ENCODE measurements at places on chromosomes 1 and 21.

DNA sequence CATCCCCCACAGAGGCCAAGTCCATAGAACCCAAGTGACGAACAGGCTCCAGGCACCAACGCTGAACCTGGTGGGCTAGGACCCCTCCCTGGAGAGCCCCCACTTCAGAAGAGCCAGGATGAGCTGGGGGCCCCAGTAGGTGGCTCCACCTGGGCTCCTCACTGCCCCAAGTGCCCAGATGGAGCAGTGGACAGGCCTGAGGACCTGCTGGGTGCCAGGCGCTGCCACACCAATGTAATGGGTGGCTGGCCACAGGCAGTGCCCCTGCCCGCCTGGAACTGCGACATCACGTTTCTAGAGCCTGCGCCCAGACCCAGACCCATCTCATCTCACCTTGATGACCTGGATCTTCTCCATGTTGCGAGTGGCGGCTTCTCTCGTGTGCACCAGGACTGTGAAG is 5.6 kb downstream of the MAD2L2 start:
- H3K27me3 ChIP-seq, result no peaks in the 10 kb centered on the region
- peaks cover 9% of the 10 kb centered on the region for H3K36me3 ChIP-seq
- no peak for DNase-seq
- peaks cover 2% of the 10 kb centered on the region for H3K4me1 ChIP-seq
- no peak overlapping the region for H3K27ac ChIP-seq
- H3K4me3 ChIP-seq, result no peak overlapping the region

DNA sequence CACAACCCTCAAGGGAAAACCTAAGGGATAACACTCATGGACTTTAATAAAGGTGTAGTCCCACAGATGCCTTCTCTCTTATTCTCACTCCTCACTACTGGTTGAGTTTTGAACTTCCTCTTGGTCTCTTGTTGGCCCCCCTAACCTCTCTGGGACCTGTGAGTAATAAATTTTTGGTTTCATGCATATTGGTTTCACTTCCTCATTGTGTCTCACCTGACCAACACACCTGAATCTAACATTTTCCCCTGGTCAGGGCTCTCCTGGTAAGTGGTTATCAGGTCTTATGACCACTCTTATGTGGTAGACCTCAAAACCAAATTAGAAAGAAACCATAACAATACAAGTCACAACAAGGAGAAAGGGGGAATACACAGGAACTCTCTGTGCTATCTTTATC is 60.5 kb upstream of the PRMT6 start:
- no peak for DNase-seq
- no peak overlapping the region for H3K27ac ChIP-seq
- no peaks in the 10 kb centered on the region for H3K36me3 ChIP-seq
- no peak overlapping the region for H3K4me3 ChIP-seq

DNA sequence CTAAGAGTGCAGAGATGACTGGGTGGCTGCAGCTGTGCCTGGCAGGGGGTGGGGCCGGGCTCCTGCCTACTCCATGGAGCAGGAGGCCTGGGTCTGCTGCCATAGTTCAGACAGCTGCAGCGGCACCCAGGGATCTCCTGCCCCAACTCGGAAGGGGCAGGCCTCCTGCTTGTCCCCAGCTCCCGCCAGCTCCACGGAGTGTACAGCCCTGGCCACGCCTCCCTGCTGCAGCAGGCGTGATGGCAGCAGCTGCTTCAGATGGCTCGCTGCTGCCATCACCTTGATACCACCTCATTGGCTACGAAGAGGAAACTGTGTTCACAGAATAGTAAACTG is 35.9 kb downstream of the ACTL8 start:
- DNase-seq, result no peak
- H3K27me3 ChIP-seq, result no peaks in the 10 kb centered on the region
- H3K4me1 ChIP-seq, result no peaks in the 10 kb centered on the region
- H3K27ac ChIP-seq, result no peak overlapping the region
- no peaks in the 10 kb centered on the region for H3K36me3 ChIP-seq
- H3K4me3 ChIP-seq, result no peak overlapping the region

DNA sequence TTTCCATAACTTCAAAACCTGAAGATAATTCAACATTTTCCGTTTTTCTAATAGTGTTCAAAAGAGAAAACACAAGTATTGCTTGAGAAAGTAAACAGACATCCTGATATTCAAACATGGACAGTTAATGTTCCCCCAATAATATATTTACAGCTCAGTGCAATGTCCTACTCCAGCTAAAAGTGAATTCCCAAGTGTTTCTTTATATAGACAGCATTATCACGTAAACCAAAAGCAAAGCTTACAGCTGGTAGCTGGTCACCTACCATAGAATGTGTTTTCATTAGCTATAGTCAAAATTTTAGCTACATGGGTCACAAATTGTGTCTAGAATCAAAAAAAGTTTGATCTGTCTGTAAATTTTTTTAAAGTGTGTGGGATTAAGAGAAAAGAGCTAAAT is 34.9 kb downstream of the WLS start:
- H3K36me3 ChIP-seq, result no peaks in the 10 kb centered on the region
- peaks cover 51% of the 10 kb centered on the region for H3K4me1 ChIP-seq
- no peak overlapping the region for H3K4me3 ChIP-seq
- DNase-seq, result no peak
- H3K27me3 ChIP-seq, result no peaks in the 10 kb centered on the region

DNA sequence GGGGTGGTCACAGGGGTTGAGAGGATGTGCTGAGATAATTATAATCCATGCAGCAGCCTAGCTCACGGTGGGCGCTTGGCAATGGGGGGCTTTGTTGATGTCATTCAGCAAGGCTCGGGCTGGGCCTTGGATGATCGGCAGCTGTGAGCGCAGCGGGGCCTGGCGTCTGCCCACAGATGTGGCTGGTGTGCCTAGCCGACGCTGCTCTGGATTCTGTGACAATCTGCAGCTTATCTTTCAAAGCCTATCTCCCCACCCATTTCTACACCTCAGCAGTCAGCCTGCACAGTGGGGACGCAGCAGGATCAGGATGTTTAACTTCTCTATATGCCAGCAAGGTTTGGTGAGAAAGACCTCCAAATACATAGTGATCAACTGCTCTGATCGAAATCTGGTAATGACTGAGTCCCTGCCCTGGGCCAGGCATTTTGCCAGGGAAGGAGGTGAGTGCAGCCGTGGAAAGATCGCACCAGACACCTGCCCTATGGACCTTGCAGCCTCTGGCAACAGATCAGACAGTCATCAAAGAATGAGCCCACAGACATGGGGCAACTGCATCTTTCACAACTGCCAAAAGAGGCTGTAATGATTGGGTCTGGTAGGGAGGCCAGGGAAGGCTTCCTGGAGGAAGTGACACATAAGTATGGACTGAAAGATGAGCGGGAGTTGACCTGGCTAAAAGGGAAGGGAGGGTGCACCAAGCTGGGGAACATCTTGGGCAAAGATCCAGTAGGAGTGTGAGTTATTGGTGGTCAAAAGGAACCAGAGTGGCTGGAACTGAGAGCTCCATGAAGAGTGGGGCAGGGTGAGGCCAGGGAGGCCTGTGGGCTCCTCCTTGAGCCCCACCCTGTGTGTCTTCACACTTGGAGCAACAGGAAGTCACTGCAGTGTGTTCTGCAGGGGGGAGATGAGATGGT is 35.3 kb downstream of the EPHB2 start:
- peak overlapping the region; percentile 80 for H3K27ac ChIP-seq
- no peaks in the 10 kb centered on the region for H3K36me3 ChIP-seq
- H3K4me3 ChIP-seq, result no peak overlapping the region
- no peaks in the 10 kb centered on the region for H3K27me3 ChIP-seq
- DNase-seq, result peak; percentile 69

DNA sequence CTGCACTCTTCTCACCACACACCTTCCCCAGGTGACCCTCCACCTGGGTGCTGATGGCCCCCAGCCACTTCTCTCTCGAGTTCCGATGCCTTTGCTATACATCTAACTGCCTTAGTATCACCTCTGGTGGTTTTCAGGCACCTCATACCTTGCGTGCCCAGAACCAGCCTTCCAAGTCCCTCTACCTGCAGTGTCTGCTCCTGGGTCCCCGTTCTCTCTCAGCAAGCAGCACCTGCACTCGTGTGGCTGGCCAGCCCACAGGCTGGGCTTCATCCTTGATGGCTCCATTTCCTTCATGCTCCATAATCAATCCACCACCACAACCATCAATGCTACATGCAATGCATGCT is 49.2 kb upstream of the EDN2 start:
- H3K4me3 ChIP-seq, result no peak overlapping the region
- H3K27ac ChIP-seq, result no peak overlapping the region
- H3K4me1 ChIP-seq, result peaks cover 5% of the 10 kb centered on the region
- DNase-seq, result no peak
- no peaks in the 10 kb centered on the region for H3K36me3 ChIP-seq

- H3K27me3 ChIP-seq, result no peaks in the 10 kb centered on the region
- no peak for DNase-seq
- H3K4me1 ChIP-seq, result no peaks in the 10 kb centered on the region
- H3K27ac ChIP-seq, result no peak overlapping the region
- H3K4me3 ChIP-seq, result no peak overlapping the region
Measured at GRCh38 chr1:232579958-232580941, 49.7 kb downstream of the SIPA1L2 start.

DNA sequence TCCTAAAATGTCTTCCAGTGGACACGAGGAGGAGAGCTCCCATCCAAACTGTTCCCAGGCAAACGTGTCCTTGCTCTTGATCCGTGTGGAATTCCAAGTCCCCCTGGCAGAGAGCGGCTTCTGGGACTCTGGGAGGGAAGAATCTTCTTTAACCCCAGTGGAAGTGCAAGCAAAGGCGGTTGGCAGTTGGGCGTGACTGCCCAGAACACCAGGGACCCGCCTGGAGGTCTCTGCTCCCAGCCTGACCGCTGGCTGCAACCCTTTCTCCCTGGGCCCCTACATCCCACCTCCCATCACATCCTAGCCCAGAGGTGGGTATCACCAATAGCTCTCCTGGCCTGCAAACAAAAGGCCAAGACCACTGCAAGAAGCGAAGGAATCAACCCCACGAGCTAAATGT is 17.8 kb downstream of the CASZ1 start:
- H3K4me3 ChIP-seq, result no peak overlapping the region
- no peaks in the 10 kb centered on the region for H3K4me1 ChIP-seq
- no peaks in the 10 kb centered on the region for H3K27me3 ChIP-seq
- no peaks in the 10 kb centered on the region for H3K36me3 ChIP-seq

Data from SK-N-SH (cell line).